ENCODE measurements at places on chromosomes 1 and 21.

- no peak for DNase-seq
Measured at GRCh38 chr1:24506691-24507381, 4.2 kb downstream of the RCAN3 start.

GRCh38 chr1:6799499-6799898, 14.2 kb downstream of the CAMTA1 start:
- DNase-seq, result no peak

DNA sequence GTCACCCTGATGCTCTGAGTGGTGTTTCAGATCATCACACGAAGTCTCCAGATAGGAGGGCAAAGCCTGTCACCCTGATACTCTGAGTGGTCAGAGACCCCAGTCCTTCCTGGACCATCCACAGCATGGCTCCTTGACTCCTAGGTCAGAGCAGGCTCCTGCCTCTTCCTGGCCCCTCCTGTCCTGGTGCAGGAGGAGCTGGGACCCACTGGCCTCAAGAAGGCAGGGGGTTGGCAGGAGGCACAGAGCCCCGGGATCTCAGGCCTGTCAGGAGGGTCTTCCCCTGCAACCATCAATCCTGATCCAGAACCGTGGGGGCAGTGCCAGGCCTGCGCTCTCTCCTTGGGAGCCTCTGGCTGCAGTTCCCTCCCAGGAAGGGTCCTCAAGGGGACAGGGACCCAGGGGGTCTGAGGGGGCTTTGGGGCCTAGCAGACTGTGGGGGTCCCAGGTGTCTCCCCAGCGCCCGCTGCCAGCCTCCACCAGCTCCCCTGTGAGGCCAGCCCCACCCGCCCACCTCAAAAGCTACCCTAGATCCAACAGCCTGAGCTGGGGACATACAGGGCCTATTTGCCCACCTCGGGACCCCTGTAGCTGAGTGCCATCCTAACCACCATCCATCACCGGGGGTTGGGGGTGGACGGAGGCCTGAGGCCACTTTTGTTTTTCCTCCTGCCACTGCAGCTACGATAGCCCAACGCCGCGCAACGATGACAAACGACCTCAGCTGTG, 27.5 kb downstream of the COL6A1 start:
- DNase-seq, result peak; percentile 49

DNA sequence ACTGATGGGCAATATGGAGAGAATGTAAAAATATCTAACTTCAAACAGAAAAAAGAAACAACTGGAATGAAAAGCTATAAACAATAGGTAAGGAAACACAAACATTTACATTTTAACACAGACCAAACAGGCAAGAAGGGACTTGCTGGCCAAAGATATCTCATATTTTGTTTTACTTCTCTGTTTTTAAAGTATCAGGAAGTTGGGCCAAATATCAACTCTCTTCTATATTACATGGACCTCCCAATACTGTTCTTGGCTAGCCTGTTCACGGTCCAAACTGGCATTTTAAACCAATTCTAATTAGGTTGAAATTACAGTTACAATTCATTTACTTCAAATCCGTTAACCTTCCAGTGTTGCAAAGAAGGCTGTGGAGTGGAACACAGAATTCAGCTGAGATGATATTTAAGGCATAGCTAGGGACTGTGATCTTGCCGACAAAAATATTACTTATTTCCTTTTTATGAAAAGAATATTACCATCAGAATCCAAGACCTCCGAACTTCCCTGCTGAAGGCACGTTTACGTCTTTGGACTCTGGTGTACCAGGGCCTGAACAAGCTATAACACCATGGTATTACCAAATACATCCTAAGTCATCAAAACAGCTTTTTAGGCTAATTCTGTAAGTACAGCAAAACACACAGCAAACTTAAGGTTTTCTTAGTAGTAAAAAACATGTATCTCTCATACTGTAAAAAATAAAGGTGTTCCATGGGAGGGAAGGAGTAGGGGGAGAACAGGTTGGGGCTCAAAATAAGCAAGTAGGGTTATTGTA, 165.4 kb downstream of the RUNX1 start:
- no peak for DNase-seq

- peak; percentile 65 for DNase-seq
Measured at GRCh38 chr1:203628201-203629015, 1.8 kb downstream of the ATP2B4 start.

DNA sequence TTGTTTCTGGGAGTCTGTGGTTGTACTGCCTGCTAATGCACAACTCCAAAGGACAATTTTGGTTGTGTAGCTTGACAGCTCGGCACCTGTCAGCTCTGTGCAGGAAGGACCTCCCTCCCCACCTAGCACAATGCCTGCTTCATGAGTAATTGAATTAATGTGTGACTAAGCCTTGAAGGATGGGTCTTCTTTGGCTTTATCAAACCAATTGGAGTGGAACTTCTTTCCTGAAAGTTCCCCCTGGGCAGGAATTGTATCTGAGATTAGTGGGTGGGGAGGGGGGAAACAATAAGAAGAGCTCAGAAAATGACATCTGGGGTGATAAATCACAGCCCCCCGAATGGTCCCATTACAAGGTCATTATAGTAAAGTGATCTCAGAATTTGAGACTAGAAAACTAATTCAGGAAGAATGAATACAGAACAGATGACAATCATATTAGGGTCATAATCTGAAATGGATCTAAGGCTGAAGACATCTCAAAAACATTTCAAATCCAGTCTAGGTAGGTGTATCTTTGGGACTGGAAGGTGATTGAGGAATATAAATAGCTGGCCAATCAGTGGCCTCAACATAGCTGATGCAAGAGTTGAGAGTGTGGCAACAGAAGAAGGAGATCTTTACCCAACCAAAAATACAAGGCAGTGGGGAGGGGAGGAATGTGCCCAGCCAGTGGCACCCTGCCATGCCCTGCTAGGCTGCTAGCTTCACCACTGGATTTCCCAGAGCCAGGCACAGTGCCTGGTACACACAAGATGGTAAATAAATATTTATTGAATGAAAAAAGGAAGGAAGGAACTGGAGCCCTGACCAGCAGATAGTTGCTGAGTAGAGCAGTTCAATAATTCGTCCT, 10.1 kb upstream of the SESN2 start:
- no peak for DNase-seq

DNA sequence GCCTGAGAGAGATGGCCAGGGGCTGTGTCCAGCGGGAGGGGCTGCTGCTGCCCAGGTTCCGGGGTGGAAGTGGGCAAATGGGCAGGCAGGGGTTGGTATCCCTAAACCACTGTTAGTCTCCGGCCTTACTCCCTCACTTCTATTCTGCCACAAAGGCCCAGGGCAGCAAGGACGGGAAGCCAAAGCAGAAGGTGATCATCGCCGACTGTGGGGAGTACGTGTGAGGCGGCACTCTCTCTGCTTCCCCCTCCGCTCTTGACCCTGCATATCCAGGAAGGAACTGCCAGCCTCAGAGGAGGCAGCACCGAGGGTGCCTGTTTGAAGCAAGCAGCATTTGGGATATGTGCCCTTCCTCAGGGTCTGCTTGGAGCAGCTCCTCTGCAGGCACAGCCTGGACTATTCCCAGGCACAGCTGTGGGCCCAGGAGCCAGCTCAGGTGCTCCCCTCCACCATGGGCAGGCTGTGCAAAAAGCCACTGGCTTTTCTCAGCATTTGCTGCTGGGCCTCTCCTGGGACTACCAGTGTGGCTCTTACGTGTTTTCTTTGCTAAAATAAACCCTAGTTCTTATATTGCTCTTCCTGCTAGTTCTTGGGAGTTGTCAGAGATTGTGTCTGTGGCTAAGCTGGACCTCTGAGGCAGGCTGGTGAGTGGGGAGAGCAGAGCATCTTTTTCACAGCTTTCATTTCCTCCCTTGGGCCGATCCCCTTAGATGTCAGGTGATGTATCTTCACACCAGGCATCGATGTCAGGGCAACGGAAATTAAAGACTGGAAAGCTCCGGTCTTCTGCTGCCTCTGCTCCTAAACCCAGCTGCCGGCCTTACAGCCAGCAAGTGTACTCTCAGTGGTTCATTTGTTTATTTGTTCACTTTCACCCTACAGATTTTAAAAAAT, 14.7 kb downstream of the PPIE start:
- DNase-seq, result no peak

DNA sequence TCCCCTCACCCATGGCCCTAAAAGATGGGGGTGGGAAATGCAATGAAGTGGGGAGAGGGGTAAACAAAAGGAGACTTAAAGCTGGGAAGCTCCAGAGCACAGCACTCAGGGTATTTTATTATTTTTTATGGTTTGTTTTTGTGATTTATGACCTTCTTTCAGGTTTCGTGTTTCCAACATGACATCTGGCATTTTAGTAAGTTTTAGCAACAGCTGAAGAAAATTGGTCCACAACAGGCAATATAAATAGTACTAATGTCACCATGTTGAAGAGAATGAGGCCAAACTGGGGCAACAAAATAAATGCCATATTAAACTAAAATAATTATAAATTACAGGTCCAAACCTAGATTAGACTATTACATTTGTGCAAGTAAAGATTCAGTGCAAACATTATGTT, 56.3 kb downstream of the TBX15 start:
- DNase-seq, result no peak

DNA sequence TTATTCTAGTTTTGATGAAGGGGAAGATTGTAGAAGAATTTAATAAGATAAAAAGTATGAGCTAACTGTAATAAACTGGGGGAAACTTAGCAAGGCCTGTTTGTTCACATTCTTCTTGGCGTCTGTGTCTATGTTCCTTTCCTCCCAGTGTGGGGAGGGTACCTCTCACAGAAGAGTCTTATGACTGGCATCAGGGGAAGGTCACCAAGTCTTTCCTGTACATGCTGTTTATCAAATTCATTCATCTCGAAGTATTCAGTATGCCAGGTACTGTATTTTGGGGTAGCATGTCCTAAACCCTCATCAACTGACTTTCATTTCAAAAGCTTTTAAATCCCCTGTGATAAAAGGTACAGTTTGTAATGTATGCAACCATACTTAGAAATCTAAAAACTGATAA, 78.4 kb downstream of the HS2ST1 start:
- no peak for DNase-seq

DNA sequence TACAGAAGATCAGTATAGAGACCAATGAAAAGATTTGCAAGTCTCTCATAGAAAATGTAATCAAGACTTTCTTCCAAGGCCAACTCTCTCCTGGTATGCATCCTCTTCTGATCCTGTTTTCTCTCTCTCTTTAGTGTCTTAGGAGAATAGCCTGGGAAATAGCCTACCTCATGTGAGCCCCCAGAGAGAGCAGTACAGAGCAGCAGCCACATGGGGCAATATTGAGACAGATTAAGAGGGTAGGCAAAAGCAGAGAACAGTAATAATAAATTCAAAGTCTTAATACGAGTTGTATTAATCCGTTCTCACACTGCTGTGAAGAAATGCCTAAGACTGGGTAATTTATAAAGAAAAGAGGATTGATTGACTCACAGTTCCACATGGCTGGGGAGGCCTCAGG, 61.4 kb downstream of the RNASEL start:
- DNase-seq, result no peak

DNA sequence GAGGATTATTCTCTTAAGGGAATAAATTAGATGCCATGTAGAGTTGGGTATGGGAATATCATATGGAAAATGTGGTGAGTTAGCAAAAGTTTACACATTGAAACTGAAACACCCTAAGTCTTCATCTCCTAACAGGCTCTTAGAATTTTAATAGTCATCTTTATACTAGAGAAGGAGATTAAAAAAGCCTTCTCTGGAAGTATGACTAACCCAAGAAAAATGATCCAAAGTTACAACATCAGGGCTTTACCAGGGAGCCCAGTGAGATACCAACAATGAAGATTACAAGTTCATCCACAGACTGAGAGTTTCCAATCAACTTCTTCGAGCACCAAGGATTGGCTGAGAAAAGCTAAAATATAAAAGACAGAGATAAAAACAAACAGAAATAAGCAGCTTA, 70.0 kb upstream of the KIAA0040 start:
- DNase-seq, result no peak

GRCh38 chr1:205020466-205020865, 22.5 kb upstream of the CNTN2 start:
- DNase-seq, result no peak

DNA sequence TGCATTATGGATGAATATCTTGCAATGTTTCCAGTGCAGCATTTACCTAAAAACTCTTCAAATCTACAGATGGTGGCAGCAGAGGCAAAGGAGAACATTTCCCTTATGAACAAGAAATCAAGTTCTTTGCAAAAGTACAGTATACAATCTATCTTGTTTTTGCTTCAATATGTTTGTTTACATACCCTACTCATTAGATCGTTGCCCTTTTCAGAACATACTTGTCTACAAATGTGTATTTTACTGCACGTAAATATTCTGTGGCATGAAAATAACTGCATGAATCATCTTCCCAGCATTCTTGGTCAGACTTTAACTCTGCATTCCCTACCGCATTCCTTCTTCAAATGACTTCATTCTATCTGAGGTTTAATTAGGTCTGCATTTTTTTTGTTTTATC, 212.7 kb downstream of the ZP4 start:
- DNase-seq, result no peak

DNA sequence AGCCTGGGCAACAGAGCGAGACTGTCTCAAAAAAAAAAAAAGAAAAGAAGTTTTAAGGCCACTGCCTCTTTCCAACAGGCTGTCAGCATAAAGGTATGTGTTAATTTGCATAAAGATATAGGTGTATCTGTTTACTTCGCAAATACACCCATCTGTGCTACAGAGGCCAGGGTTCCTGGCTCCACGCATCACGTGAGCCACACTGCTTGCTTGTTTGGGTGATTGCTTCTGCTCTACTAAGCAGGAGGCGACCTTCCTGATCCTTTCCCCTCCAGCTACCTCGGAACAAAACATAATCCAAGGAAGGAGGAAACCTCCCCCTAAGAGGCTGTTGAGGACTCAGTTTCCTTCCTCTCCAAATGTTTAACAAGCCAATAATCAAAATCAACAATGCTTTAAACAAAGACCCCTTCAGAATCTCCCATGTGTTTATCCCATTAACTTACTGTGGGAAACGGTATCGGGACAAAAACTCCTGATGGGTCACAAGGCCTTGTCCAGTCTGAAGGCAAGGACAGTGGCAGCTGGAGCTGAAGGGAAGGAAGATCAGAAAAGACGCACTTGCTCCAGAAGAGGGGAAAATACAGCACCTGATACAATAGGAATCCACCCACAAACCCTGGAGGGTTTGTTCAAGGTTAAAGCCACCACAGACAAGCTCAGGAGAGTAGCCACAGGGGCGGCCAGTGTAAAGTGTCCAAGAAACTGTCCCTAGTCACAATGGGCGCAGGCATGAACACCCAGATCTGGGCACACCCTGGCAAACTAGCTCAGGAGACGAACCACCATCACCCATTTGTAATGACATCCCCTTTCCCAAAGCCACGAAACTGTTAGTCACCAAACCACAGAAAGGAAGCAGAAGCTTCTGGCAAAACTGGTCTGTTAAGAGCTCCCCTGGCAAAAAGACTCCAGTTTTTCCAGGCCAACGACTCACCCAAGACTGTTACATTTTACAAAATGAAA, 17.2 kb downstream of the CTNNBIP1 start:
- no peak for DNase-seq

Data from natural killer cell treated with Interleukin-12 subunit alpha and Interleukin-12 subunit beta and Interleukin-15 and Interleukin-18, amount 100 ng/mL, for 72 hours (primary cell).